ENCODE measurements at places on chromosomes 6 and 20.

DNA sequence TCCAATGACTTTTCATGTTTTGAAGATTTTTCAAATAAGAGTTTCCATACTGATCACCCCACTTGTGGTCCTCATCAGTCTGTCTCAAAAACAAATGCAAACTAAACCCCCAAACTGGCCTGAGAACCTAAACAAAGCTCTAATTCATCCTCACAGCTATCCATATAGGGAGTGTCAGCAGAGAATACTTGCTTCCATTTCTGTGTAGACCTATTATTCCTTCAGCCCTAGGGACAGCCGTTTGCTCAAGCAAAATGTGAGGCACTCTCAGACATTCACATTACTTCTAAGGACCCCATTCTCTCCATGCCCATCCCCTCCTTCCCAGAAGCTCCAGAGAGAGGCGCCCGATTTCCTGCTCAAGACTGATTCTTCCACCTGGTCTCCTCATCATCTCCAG lies 24.6 kb downstream of the DNAAF9 start:
- no peak for DNase-seq

DNA sequence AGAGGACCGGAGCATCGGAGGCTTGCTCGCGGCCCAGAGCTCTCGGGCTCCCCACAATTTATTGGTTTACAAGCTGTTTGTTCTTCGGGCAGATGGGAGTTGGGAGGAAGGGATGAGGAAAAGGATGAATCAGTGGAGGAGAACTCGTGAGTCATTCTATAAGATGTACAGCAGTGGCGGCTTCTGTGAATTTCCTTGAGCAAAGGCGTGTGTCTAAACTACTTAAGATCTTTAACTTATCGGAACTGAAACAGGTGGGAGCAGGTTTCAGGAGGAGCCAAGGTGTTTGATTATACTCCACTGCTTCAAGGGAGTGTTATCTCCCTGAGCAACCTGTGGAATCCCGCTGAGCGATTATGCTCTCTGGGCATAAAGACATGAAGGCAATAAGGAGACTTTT lies 50.5 kb upstream of the IBTK start:
- DNase-seq: no peak

- DNase-seq: no peak
Observed at GRCh38 chr6:82693094-82693493, 329.5 kb downstream of the TPBG start.

DNA sequence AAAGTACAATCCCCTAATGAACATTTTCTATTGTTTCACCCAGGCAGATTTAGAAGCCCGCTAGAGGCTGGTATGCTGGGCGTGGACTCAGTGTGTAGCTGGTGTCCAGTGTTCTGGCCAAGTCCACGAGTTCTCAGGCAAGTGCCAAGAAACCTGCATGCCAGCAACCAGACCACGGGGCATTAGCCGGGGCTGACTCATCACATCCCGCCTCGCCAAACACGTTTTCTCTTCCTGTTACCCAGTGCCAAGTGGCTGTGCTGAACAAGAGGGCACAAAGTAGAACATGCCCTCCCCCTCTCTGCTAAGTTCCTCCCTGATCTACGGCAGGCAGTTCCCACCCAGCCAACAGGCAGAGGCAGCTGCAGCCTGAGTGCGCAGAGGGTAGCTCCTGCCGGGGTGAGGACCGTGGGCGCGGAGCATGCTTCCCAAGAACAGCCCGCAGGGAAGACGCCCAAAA lies 29.6 kb downstream of the RAMACL start:
- no peak for DNase-seq

DNA sequence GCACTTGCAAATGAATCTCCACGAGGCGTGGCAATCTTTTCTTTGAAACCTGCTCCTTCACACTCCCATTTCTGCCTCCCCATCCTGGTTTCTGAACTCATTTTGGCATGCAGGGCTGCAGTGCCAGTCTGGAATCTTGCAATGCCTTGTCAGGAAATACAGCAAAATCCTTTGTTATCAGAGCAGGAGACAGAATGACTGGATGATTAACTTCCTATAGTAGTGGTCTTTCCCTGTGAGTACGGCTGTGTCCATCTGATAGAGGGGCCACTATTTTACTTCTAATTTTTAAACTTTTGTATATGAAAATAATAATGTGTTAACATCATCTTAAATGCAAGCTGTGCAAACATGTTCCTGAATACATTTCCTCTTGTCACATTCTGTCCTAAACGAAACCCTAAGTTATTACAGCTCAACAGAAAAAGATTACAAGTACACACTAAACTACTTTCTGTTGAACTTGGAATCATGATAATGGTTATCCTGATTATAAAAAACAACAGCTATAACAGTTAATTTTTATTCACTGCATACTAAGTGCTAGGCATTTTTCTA lies 140.2 kb downstream of the KIF13A start:
- no peak for DNase-seq

- no peak for DNase-seq
Observed at GRCh38 chr6:134622382-134623173, 304.7 kb upstream of the SGK1 start.

GRCh38 chr6:22067122-22067521 lies 229.7 kb downstream of the PRL start:
- DNase-seq: no peak

GRCh38 chr6:62971976-62972658 lies 239.2 kb upstream of the FKBP1C start:
- no peak for DNase-seq

DNA sequence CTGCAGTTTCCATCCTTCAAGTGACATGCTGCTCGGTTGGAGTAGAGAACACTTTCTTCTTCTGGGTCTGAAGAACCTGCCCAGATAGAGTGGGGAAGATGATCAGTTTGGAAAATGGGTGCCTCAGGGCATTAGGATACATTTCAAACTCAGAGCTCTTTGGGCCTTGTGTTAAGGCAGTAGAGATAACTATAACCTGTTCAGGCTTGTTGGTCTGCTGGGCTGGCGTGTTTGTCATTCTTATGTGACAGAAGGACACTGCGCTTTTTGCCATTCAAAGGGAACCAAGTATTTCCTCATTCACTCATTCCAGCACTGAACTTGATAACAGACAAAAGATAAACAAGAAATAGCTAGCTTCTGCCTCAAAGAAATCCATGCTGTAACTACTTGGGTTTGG lies 3.8 kb downstream of the TOMM34 start:
- no peak for DNase-seq

- DNase-seq: no peak
Observed at GRCh38 chr20:15515691-15516090, 1057.6 kb downstream of the KIF16B start.

GRCh38 chr20:57175397-57176010 lies 90.9 kb downstream of the BMP7 start:
- no peak for DNase-seq

- DNase-seq: no peak
Observed at GRCh38 chr6:18565231-18565630, 178.1 kb downstream of the RNF144B start.

DNA sequence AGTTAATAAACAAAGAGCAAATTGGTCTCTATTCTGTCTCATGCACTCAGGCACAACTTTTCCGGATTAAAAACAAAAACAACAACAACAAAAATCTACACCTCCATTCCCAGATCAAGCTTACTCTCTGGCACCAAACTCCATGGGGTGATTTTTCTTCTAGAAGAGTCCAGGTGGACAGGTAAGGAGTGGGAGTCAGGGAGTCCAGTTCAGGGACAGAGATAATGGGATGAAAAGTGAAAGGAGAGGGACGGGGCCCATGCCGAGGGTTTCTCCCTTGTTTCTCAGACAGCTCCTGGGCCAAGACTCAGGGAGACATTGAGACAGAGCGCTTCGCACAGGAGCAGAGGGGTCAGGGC lies 437 bp upstream of the HLA-A start:
- no peak for DNase-seq

- DNase-seq: no peak
Observed at GRCh38 chr6:124494956-124495664, 467.1 kb upstream of the RNF217 start.

DNA sequence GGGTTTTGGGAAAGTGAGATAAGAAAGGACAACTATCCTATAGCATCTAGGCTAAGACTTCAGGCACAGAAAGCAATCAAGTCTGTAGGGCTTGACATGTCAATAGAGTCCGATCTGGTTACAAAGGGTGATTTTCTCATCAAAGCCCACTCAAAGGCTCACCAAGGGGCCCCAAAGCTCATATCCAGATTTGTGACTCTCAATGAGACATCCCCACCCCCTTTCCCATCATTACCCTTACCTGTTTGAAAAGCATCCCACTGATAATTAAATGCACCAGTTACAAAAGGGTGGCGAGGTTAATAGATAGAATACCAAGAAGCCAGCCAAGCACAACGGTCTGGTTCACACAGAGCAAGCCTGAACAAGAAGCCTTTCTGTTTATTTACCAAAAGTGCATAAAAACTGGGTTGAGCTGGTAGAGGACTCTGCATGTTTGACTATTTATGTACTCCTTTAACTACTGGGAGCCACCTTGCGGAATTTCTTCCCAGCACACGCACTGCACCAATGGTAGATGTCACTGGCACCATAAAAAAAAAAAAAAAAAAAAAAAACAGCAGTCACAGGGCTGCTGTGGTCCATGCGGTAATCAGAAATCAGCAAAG lies 6.1 kb downstream of the JAG1 start:
- DNase-seq: no peak

All from stimulated activated CD8-positive, alpha-beta memory T cell treated with anti-CD3 and anti-CD28 coated beads, Interleukin-4, amount 100 ng/mL, for 4 hours (primary cell).